ENCODE measurements at places on chromosomes 11 and 22. TPM values are rescaled to one million over a fixed set of nuclear protein-coding genes. Genes with fewer than 3 reads are reported as not detected.

The RCOR2 gene
- total RNA-seq = 3.0 TPM

The MYBPC3 gene
- total RNA-seq = not detected

The SLC22A6 gene
- total RNA-seq = not detected

The HTR3B gene
- total RNA-seq = not detected

DNA sequence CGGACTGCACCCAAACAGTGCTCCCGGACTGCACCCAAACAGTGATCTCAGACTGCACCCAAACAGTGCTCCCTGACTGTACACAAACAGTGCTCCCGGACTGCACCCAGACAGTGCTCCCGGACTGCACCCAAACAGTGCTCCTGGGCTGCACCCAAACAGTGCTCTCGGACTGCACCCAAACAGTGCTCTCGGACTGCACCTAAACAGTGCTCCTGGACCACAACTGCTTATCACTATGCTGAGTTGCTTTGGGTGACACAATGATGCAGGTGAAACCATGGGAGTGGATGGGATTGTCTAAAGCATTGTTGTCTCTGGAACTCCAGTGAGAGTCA, 90.4 kb downstream of the FBXO7 start:
- DNase-seq = no peak

- peak; percentile 59 for DNase-seq
Observed at GRCh38 chr11:62707277-62707861, at the start of the genes BSCL2 and GNG3. Gene BSCL2, minus strand, starts transcription at chr11:62707424. Its CDS starts 229 bp downstream, at chr11:62707195. Gene GNG3, plus strand, starts transcription at chr11:62707676. Its CDS starts 620 bp downstream, at chr11:62708296.

- DNase-seq = no peak
Observed at GRCh38 chr22:28817064-28817463, 16.7 kb upstream of the XBP1 start.

- DNase-seq = no peak
Observed at GRCh38 chr11:64141081-64141783, 24.7 kb downstream of the MACROD1 start.

Measured in tongue (tissue), 3 donors.